ENCODE measurements at places on chromosomes 3 and 15.

DNA sequence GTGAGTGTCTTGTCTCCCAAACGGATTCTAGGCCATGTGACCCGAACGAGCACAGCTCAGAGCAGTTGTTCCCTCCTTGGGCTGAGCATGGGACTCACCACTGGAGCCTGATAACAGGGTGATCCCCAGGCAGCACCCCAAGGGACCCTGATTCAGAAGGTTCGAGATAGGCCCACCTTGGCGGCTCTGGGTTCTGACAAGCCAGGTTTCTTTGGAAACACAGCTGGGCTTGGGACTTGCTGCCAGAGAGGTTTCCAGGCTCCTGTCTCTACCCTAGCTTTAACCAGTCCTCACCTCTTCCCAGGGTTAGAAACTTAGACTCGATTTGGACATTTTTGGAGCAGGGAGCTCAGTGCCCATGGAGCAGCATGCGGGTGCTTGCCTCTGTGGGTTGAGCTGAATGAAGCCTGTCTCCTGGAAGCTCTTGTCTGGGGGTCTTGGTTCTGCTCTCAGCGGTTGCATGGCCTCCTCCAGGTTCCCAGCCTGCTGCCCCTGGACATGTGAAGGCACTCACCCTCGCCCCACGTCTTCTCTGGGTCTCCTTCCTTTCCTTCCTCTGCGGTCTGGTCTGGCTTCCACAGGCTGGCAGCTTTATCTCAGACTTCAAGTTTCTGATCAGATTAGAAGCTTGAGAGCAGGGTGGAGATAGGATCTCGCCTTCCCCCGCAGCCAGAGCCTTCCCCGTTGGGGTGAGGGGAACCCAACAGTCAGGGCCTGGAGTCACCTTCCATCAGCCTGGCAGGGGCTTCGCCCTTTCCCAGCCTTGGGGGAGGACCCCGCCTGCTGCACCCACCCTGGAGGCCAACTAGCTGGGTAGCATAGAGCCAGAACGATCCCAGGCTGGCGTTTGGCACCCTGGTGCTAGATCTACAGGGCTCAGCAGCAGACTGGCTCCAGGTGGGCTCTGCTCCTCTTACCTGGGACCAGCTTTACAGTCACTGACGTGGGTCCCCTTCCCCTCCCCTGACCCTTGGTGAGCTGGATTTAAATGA lies 21.0 kb downstream of the PAQR5 start:
- DNase-seq = no peak

DNA sequence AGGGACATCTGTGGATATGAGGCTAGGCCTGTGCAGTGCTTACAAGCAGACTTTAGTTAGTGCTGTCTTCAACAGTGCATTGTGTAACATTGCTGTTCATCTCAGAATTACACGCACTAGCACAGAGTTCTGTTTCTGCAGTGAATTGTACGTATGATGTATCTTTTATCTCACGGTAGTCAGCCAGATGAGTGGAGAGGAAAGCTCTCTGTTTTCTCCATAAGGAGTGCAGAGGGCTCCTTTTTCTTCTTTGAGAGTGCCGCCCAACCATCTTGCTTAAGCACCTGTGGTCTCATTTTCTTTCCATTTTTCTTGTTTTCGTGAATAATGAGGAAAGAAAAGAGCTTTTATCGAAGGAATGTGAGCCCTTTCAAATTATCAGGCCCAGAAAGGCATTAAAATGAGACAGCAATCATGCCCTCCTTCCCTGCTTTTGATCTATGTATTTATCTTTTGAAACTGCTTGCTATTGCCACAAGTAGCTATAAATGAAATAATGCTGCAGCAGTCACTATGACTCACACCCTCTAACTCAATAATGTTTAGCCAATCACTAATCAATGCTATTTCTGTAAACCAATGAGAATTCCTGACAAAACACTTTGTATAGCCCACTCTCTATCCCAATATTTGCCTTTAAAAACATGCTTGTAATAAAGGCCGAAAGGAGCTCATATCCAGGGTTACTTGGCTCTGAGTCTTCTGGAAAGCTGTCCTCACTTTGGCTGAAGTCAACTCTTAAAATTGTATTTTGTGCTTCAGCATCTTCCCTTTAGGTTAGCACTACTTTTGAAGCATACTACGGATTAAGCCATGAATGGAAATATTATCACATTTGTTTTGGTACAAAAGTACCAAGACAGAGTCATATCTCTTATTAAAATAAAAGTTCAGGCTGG lies 226.0 kb upstream of the P2RY1 start:
- no peak for DNase-seq

GRCh38 chr15:83012076-83012426 lies 612 bp upstream of the C15orf40 start:
- no peak for DNase-seq

DNA sequence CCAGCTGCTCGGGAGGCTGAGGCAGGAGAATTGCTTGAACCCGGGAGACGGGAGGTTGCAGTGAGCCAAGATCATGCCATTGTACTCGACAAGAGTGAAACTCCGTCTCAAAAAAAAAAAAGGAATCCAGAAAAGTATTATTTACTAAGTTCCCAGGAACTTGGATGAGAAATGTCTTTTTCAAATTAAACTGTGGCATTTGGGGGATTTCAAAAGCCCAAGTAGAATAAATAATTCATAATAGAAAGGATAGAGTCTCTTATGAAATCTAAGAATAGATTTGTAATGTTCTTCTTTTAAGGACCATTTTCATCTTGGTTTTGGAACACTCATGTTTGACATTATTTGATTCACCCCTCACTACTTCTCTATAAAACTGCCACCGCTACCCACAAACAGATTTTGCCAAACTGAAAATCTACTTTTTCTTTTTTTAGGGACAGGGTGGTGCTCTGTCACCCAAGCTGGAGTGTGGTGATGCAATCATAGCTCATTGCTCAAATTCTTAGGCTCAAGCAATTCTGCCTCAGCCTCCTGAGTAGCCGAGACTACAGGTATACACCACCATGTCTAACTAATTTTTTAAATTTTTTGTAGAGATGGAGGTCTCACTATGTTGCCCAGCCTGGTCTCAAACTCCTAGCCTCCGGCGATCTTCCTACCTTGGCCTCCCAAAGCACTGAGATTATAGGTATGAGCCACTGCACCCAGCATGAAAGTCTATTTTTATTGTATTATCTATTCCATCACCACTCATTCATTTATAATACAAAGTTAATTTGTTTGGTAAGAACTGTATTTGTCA lies 99.3 kb downstream of the SENP2 start:
- no peak for DNase-seq

DNA sequence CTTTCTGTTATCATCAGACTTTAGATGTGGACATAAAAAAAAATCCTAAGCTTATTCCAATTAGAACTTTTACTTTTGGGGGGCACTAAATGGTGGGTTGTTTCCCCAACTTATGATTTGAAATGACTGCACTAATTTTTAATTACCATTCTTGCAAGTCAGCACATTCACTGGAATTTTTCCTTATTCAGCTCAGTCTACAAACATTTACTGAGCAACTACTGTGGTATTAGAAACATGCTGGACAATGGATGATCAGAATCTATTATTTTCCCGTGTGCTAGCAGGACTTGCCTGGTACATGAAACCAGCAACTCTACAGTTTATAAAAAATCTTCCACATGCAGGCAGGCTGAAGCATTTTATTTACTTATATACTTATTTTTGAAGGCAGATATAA lies 273.6 kb downstream of the FOXP1 start:
- no peak for DNase-seq

- DNase-seq = no peak
Observed at GRCh38 chr15:62887113-62887570, 155.4 kb upstream of the TPM1 start.

DNA sequence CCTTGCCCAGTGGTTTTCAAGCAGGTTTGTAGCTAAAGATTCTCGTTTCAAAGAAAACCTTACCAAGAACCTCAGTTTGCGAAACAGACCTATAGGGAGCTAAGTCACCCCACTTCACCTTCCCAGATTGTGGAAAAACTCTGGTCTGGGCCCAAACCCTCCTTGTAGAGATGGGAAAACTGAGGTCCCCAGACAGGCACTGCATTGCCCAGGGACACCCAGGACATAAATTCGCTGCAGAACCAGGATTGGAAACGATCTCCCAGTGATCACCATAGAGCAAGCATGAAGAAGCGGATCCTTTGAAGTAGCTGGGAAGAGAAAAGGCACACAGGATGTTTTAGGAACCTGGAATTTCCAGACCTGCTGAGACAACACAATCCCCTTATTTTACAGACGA lies 85.6 kb upstream of the PIAS1 start:
- DNase-seq = no peak

GRCh38 chr3:8283193-8283592 lies 218.4 kb upstream of the LMCD1 start:
- no peak for DNase-seq

DNA sequence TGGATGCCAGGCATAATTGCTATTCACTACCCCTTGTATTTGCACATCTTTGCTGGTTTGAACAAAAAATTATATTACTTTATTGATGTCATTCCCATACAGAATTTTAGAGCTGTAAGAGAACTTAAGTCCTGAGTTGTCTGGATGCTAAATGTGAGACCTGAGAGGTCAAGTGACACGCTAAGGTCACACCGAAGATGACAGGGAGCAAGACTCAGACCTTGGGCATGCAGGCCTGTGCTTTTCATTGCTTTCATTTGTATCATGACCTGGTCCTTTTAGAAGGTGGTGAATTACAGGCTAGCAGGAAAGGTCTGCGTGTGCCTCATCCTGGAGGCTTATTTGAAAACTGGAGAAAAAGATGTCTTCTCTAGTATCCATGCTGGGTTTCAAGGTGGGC lies 312.0 kb upstream of the RASGRP1 start:
- DNase-seq = no peak

DNA sequence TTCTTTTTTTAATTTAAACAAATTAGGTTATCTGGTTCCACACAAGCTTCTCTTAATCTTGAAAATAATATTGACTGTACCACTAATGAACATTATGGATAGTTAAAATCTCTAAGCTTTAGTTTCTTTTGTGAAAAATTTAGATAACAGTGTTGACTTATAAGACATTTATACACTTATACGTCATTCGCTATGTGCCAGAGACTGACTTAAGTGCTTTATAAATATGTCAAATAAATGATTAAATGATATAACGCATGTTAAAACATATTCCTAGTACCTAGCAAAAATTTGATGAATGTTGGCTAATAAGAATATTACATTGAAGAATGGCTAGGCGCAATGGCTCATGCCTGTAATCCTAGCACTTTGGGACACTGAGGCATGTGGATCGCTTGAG lies 96.3 kb downstream of the PCCB start:
- no peak for DNase-seq

DNA sequence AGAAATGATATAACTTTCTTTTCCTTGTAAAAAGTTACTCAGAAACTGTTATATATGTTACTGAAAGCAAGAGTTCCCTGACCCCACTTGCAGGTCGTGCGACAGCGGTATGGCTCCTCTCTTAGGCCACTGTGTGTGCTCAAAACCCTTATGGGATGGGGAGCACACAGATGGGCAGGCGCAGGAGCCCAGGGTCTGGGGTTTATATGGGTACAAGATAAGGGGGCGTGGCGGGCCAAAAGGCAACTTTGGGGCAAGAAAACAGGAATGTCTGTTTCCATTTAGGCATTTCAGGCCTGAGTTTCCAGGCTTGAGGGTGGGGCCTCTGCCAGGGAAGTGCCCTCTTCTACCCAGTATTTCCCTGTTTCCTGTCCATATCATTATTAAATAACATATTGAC lies 736.5 kb downstream of the VGLL3 start:
- no peak for DNase-seq

GRCh38 chr3:45564172-45564571 lies 30.4 kb upstream of the LIMD1 start:
- DNase-seq = no peak

DNA sequence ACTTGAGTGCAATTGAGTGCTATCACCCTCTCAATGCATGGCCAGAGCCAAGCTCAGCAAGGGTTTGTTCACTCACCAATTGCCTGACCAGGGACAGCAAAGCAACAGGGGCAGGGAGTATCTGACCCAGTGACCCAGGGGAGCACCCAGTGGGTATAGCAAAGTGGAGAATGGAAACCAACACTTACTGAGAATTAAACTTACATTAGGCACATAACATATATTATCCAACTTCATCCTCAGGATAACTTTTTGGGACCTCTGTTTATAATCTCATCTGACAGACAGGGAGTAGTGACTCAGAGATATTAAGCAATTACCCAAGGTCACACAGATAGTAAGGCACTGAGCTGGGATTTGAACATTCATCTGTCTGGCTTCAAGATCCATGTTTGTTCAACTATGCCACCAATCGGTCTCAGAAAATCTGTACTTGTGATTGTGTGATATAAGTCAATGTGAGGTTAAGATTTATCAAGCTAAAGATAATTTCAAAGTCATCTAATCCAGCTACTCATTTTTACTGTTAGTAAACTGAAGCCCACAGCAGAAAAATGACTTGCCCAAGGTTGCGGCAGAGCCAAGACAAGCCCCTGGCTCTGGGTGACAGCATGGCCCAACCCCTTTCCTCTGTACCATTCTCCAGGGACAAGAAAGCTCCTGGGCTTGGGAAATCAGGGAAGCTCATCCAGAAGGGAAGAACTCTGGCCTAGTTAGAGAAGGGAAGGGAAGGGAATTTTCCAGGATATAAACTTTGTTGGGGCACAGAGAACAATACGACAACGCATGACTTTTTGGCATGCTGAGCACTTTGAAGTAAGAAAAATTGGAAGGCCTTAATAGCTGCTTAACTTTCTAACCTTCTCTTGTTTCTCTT lies 138.0 kb upstream of the SMAD3 start:
- DNase-seq = no peak

- peak; percentile 73 for DNase-seq
Observed at GRCh38 chr3:127791221-127791913, 30.9 kb downstream of the MGLL start.

DNA sequence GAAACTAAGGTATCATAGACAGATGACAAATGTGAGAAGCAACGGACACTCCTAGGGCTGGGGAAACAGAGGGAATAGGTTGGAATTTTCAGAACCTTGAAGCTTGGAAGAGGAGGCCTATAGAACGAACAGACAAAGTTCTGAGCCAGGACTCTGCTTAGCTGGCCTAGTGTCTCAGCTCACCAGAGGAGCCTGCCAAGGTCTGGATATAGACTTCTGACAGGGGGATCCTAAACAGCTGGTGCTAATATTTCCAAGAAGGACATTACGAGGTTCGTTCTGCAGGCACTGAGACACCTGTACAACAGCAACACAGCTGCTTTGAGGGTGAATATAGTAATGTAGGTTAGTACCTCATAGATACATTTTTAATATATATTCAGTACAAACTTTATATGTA lies 266.3 kb downstream of the CHL1 start:
- no peak for DNase-seq

- DNase-seq = no peak
Observed at GRCh38 chr3:168596175-168596823, 500.6 kb upstream of the GOLIM4 start.

DNA sequence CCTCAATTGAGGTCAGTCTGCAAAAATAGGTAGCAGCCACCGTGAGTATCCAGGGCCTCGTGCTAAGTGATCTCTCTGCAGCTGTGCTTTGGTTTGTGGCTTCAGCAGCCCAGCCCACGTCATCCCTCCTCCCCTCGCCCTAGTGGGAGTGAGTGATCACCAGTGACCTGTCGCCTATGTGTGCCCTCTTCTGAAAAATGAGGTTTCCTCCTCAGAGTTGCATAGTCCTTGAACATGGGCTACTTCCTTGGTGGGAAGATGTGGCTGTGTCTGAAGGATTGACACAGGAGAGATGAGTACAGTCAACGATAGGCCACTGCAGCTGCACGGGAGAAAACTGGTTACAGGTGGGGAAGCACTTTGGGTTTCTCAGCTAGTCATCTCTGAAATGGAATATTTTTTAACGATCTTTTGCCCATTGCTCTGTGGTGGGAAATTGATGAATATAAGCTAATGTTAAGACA lies 144.8 kb upstream of the BHLHE40 start:
- DNase-seq = no peak

GRCh38 chr15:77800305-77800704 lies 167.6 kb upstream of the LINGO1 start:
- DNase-seq = no peak

GRCh38 chr3:188060840-188061544 lies 93.0 kb upstream of the LPP start:
- DNase-seq = no peak

Data from NCI-H2171 (cell line).